ENCODE measurements at places on chromosomes 1 and 21.

GRCh38 chr1:197838836-197839235 is 63.6 kb upstream of the DENND1B start:
- no peaks in the 10 kb centered on the region for H3K27me3 ChIP-seq
- no peak overlapping the region for H3K27ac ChIP-seq
- no peak overlapping the region for H3K4me3 ChIP-seq
- DNase-seq, result no peak
- H3K4me1 ChIP-seq, result no peaks in the 10 kb centered on the region
- H3K36me3 ChIP-seq, result no peaks in the 10 kb centered on the region

GRCh38 chr1:199690496-199690895 is 337.0 kb upstream of the NR5A2 start:
- H3K36me3 ChIP-seq, result no peaks in the 10 kb centered on the region
- no peak overlapping the region for H3K27ac ChIP-seq
- no peak overlapping the region for H3K4me3 ChIP-seq

- peak overlapping the region; percentile 82 for H3K27ac ChIP-seq
- peaks cover 58% of the 10 kb centered on the region for H3K4me1 ChIP-seq
- no peak overlapping the region for H3K4me3 ChIP-seq
- no peak for DNase-seq
Observed at GRCh38 chr21:45303751-45304475, 16.2 kb upstream of the POFUT2 start.

GRCh38 chr1:29482991-29483390 is 246.7 kb downstream of the PTPRU start:
- no peaks in the 10 kb centered on the region for H3K4me1 ChIP-seq
- no peak overlapping the region for H3K4me3 ChIP-seq
- peaks cover 5% of the 10 kb centered on the region for H3K27me3 ChIP-seq
- no peak overlapping the region for H3K27ac ChIP-seq
- no peak for DNase-seq

GRCh38 chr1:145695821-145696629 is 11.1 kb downstream of the PDZK1 start:
- H3K27me3 ChIP-seq, result no peaks in the 10 kb centered on the region
- H3K36me3 ChIP-seq, result no peaks in the 10 kb centered on the region
- H3K4me1 ChIP-seq, result no peaks in the 10 kb centered on the region
- no peak for DNase-seq
- H3K4me3 ChIP-seq, result no peak overlapping the region
- H3K27ac ChIP-seq, result no peak overlapping the region

Measured in esophagus squamous epithelium (tissue), 5 donors.